ENCODE measurements at places on chromosomes 4 and X.

GRCh38 chrX:96798982-96799381, 84.7 kb upstream of the RPA4 start:
- no peak for DNase-seq

- no peak for DNase-seq
Measured at GRCh38 chr4:8728536-8729407, 136.2 kb downstream of the CPZ start.

DNA sequence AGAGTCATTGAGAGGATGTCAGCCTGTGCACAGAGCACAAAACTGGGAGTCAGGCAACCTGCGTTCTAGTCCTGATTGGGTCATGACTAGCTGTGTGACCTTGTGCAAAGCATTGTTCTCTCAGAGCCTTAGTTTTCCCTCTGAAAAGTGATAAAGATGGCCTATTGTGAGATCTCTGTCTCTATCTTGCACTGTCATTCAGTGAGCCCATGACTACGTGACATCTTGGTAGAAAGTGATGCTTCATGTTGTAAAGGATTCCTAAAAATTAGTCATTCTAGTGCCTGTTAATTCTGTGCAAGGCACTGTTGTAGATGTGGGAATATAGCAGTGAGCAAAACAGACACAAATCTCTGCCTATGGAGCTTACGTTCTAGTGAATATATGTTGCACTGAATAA, 2.5 kb downstream of the PGRMC1 start:
- no peak for DNase-seq

DNA sequence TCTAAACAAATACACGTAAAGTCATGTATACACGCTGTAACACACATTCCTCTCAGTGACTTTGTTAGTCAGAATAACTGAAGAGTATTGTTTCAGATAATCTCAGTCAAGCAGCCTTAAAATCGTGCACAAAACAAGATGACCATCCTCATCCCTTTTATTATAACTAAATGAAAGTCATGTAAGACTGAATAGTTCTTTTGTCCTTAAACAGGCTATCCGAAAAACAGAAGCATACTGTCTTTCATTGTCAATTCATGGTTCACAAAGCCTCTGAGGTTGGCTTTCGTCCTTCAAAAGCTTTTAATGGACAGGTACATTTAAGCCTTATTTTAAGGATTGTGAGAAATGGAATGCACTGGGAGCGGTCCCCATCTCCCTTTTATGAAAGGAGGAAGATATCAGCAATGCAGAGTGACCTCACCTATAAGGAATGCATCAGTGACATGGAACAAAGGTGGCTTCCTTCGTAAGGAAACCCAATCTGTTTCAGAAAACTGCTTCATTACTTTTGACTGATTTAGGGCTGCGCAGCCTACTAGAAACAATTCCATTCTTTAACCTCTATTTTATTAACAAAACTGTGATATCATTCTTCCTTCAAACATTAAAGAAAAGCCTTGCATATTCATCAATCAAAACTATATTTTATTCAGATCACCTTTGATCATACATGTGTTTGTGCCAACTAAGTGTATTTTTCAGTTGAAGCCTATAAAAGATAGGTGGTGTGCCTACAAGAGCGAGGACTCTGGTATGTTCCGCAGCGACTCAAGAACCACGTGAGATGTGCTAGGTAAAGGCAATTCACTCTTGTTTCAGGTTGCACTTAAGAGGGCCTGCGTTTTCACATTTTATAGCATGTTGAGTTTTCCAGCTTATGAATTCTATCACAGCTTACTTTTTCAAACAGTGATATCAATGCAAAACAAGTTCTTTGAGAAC, 19.2 kb downstream of the SH3RF1 start:
- no peak for DNase-seq

- DNase-seq, result no peak
Measured at GRCh38 chr4:54172156-54172555, 56.9 kb upstream of the PDGFRA start.
